ENCODE measurements at places on chromosomes 5 and 9.
A peak's percentile ranks its signal among the peaks of the same experiment; 100 is the strongest.

DNA sequence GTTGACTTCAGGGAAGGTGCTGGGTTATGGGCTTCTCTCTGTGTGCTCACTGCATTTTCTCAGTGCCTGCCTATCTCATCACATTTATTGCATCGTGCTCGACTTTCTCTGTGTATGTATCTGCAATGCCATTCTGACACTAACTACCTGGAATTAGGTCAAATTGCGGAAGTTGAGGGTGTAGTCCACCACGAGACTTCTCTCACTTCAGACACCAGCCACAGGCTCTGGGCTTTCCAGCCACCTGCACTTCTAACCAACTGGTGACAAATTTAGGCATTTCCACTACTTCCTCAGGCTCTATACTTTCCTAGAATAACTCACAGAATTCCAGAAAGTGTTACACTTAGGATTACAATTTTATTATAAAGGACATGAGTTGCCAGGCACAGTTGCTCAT, 188.6 kb upstream of the ZNF608 start:
- DNase-seq = no peak

DNA sequence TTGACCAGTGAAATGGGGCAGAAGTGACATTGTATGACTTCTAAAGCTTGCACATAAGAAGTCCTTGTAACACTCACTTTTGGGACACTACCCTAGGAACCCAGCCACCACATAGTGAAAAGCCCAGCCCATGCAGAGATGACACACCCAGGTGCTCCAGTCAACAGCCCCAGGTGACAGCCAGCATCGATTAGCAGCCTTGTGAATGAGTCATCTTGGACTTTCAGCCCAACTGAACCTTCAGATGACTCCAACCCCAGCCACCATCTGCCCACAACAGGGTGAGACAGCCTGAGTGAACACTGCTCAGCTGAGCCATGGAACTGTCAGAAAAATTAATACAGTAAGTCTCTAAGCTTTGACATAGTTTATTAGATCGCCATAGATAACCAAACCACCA, 458.6 kb downstream of the ZSWIM6 start:
- no peak for DNase-seq

DNA sequence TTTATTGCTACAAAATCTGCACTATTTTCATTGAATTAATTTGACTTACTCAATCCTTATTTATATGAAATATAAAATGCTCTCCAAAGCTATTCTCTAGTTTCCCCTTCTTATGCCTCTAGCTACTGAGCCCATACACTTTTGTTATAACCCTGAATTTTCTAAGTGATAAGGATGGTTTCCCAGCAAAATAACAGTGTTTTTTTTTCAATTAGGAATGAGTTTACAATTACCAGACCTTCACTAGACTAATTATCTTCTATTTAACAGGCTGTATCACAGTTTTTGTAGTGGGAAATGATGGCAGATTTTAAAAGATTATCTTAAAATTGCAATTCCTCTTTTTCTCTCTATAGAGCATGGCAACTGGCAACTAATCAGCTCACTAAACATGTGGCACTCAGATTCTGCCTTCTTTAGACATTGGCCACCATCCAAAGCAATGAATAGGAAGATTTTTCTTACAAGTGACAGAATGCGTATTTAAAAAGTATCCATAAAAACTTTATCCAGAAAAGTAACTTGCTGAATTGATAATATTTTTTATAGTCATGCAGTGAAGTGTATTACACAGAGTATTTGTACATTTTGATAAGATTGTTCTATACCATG, 585.7 kb upstream of the ZNF608 start:
- no peak for DNase-seq

- no peak for DNase-seq
Measured at GRCh38 chr5:140253985-140254384, 48.9 kb downstream of the PFDN1 start.

DNA sequence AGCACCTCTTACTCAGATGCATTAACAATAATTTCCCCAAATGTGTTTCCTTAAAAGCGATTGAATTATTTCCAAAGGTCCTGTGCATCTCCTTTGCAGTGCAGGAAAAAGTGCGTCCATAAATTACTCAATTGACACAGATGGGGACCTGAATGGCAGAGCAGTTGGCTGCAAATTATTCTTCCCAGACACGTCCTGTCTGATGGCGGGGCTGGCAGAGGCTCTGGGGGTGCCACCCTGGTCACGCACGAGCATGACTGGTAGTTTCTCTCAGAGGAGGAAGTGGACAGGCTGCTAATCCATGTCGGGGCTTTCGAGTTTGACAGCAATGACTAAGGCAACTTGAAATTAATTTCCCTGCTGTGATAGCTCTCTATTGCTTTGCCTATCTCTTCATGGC, 264.8 kb upstream of the BRINP1 start:
- DNase-seq = no peak

DNA sequence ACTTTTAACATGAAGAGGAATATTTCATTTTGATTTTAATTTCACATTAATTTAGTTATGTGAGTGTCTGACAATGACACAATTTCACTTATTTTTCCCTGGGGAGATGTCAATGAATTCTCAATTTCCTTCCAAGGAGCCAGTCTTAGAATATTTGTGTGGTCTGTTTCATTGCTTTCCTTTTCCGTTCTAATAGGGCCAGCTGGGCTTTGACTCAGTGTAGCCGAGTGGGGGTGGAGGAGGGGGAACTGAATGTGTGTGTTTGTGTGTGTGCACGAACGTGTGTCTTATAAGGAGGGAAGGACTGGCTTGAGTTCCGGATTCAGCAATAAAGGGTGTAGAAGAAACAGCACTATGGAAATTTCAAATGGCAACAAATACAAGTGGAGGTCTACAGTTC, 100.0 kb downstream of the BASP1 start:
- DNase-seq = no peak

DNA sequence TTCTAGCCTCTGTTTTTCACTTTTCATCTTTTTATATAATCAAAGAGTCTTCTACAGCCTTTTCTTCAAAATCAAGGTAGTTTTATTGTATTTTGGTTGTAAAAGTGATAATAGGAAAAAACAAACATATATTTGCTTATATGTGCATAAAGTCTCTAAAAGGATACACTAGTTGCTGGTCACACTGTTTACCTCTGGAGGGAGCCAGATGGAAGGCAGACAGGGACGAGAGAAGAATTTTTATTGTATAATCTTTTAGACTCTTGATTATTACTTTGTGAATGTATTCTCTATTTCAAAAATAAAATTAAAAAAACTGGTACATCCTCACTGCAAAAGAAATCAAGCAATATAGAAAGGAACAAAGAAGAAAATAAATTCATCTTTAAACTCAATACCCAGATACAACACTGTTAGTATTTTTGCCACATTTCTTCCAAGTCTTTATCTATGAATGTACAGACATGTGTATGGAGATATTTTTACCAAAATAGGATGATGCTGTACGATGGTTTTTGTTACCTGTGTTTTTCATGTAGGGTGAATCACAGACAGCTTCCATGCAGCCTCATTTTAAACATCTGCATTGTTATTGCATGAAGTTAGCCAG, 6.1 kb upstream of the RNF183 start:
- no peak for DNase-seq

DNA sequence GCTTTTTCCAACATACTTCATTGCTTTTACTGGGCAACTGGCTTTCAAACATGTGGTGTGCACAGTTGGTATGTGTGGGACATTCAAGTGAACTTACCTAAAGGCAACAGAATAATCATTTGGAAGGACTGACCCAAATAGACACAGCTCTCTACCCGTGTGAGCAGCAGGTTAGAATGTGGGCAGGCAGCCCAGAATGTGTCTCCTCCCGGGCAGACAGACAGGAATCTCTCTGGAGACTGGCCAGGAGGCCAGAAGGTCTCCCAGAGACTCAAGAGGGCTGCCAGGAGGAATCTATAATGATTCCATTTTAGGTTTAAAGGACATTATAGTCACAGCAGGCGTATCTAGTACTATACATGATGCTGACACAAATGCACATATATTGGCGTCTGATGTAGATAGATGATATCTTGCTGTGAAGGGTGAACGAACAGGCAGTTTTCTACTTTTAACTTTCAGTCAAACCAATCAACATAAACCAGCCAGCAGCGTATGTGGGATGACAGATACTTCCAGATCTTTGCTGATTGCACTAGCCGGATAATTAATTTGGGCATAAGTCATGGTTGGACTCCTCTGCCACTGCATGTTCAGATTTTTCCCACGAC, 297.4 kb upstream of the ZNF608 start:
- DNase-seq = no peak

- DNase-seq = no peak
Measured at GRCh38 chr5:74459984-74460383, 180.5 kb downstream of the ENC1 start.

GRCh38 chr5:171715551-171715950, 70.1 kb upstream of the SMIM23 start:
- no peak for DNase-seq

GRCh38 chr5:154309805-154310204, 119.3 kb downstream of the GALNT10 start:
- DNase-seq = no peak

DNA sequence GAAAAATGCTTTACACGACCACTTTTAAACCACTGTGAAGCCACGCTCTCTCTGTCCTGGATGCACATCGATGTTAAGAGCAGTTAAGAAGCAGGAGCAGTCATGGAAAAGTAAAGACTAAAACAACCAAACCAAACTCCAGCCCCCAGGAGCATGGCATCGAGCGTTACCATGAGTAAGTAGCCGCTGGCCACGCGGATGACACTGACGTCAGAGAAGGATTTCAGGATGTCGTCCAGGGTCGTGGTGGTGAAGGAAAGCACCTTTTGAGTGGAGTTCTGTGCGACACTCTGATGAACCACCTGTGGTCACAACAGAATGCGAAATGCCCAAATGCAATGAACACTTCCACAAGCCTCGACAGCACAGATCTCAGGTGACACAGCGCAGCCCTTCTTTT, 38.9 kb downstream of the PTCH1 start:
- DNase-seq = no peak

DNA sequence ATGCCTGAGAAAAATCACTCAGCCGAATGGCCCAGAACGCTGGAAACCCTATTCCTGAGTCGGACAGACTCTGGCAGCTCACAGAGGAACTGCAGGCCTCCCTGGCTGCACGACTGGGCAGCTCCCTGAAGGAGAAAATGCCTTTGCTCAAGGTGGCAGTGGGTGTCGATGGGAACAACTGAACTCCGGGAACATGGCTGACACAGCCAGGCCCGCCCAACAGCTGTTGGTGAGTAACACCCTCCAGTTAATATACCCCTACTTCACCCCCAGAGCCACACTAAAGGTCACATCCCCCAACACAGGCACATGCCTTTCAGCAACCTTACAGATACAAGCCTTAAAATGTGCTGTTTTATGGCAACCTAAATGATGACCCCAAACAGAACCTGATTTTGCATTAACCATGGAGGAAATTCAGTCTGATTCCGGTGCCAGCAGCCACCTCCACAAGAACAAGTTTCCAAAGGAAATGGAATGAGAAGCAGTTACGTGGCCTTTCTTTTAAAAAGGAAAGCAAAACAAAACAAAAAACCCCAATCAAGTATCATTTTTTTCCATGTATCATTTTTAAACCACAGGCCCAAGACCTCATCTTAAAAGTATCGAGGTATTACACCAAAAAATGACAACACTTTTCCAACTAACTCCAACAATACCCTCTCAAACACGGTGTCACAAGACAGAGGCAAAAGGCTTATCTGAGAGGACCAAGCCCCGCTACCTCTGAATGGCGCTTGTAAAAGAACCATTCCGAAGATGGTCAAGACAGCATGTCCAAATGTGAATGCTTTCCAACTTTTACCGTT, 3.1 kb downstream of the KLF9 start:
- peak; percentile 34 for DNase-seq

DNA sequence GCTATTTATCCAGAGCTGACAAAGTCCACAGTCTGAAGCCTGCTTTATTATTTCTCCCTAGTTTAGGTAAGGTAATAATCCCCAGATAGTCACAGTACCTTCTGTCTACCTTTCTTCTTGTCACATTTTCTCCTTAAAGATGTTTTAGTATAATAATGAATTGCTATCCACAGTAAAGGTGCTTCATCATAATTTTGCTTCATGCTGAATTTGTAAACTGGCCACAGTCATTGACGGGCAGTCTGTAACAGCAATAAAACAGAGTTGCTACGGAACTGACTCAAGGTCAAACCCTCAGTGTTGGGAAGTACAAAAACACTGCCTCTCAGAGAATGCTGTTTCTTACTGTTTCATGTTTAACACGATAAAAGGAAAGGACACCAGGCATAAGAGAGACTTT, 195.7 kb downstream of the ZNF608 start:
- no peak for DNase-seq

Measured in substantia nigra (tissue), 51 donors.